ENCODE measurements at places on chromosomes 7 and 10. TPM values are rescaled to one million over a fixed set of nuclear protein-coding genes. Genes with fewer than 3 reads are reported as not detected.

PIP gene
- total RNA-seq = not detected

LRRC61 gene
- 24.4 TPM for total RNA-seq

INHBA gene
- 1.6 TPM for total RNA-seq

CARD11 gene
- 20.0 TPM for total RNA-seq

ZNF853 gene
- total RNA-seq = 9.3 TPM

GPR37 gene
- total RNA-seq = 1.6 TPM

PTPRE gene
- 0.70 TPM for total RNA-seq

PROSER2 gene
- 13.7 TPM for total RNA-seq

CYP26C1 gene
- total RNA-seq = 0.42 TPM

BAMBI gene
- 17.0 TPM for total RNA-seq

GNGT1 gene
- 0.44 TPM for total RNA-seq

ARHGAP22 gene
- 6.9 TPM for total RNA-seq

FBXL13 gene
- 4.4 TPM for total RNA-seq

PRR15 gene
- total RNA-seq = 15.1 TPM

STK31 gene
- total RNA-seq = 0.33 TPM

ZNF239 gene
- total RNA-seq = 16.2 TPM
